ENCODE measurements at places on chromosomes 2 and 18.
A peak's percentile ranks its signal among the peaks of the same experiment; 100 is the strongest.

GRCh38 chr2:25324905-25325592 lies 16.7 kb downstream of the DNMT3A start:
- no peak for DNase-seq

DNA sequence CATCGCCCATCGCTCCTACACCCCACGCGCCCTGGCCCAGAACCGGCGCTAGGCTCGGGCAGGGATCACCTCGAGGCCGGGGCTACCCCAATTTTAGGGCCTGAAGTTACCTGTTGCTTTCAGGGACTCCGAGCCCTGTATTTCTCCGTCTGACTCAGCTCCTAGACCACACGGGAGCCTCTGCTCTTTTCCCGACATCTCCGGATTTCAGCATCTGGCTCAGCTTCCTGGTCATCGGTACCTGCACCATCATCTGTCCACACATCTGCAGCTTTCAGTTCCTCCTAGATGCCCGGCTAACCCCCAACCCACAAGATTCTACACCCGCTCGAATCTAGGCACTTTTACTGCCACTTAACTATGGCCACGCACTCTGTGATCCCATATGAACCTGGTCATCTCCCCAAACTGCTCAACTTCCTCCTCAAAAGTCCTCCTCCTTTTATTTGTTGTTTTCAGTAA lies 12.1 kb upstream of the HMSD start:
- no peak for DNase-seq

GRCh38 chr2:239223310-239224198 lies 177.3 kb downstream of the HDAC4 start:
- no peak for DNase-seq

GRCh38 chr2:40831321-40831873 lies 379.5 kb upstream of the SLC8A1 start:
- no peak for DNase-seq

DNA sequence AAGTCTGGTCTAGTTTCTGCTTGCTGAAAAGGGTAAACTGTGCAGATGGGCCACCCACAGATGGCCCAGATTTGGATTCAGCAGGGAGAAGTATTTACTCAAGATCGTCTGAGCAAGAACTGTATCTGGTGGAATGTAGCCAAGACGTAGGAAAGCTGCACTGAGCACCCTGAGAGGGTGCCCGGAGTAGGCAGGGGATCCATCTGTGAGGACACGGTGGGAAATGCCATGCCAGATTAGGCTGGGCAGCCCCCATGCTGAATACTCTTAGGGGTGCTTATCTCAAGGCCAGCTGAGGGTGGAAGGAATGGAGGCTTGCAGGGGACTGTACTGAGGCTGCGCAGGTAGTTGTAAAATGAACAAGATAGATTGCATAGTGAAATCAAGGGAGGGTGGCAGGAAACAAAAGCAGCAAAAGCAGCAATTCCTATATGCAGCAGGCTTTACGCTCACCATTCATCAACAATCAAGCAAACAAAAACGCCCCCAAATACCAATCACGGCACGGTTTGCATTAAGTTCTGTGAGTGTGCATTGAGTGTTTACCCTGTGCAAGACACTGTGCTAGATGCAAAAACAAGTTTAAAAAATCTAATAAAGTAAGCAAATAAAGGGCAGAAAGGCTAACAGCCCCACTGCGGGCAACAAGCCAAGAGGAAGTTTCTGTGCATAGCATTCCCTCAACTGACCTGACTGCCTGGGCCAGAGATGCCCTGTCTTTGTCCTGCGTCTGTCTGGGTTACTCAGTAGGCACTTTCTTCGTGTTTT lies 32.2 kb upstream of the LPIN2 start:
- no peak for DNase-seq

- DNase-seq = no peak
Observed at GRCh38 chr2:71907503-71907902, 240.2 kb downstream of the CYP26B1 start.

- no peak for DNase-seq
Observed at GRCh38 chr2:33047939-33048338, 101.2 kb downstream of the LTBP1 start.

GRCh38 chr18:54117853-54118773 lies 106.4 kb downstream of the MBD2 start:
- no peak for DNase-seq

GRCh38 chr2:23734416-23734815 lies 192.5 kb downstream of the ATAD2B start:
- no peak for DNase-seq

- DNase-seq = no peak
Observed at GRCh38 chr18:32469691-32470459, 807 bp downstream of the GAREM1 start.

- no peak for DNase-seq
Observed at GRCh38 chr2:171400395-171400794, 33.4 kb downstream of the METTL8 start.

- no peak for DNase-seq
Observed at GRCh38 chr18:12652861-12653401, 5.0 kb downstream of the SPIRE1 start.

DNA sequence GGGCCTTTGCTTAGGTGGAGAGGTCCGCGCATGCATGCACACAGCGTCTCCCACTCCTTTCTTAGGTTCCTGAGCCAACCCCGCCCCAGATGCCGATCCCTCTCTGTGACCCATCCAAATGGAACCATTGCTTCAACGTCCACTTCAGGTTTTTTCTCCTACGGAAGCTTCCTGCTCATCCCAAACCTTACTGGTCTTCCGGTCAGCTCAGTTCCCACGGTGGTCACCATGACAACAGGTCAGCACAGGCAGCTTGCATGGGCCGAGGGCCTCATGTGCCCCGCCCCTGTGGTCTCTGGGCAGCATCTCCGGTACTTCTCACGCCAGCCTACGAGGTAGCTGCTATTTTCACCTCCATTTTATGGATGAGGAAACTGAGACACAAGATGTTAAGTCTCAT lies 163.7 kb downstream of the SOCS6 start:
- DNase-seq = no peak

DNA sequence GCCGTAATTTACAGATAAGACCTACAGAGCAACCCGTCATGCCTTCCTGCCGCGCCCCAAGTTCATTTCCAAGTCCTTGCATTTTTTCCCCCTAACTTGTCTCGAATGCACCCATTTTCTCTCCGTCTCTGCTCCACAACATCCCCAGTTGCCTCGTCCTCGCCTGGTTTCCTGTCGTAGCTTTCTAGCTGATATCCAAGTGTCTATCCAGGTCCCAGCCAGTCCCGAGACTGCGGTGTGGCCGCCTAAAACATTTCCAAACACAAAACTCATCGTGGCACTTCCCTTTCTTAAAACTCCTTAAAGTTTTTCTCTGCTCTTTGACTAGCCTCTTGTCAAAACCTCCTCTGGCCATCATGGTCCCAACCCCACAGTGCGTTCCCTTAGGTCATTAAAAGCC lies 1.2 kb upstream of the BARD1 start:
- no peak for DNase-seq

DNA sequence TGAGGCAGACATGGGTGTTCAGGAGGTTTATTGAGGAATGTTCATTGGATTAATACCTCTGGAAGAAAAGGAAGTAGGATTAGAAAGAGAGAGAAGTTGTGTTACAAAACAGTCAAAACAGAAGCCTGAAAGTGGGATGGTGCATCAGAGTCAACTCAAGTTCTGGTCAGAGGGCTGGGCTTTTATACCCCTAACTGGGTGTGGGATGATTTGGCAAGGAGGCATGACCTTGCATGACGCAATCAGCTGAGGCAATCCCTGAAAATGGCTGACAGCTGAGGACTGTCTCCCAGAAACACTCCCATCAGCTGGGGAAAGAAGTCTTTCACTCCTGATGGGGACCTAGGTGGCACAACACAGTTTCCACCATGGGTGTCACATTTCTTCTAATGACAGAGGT lies 818.2 kb downstream of the SATB2 start:
- no peak for DNase-seq

GRCh38 chr2:179876266-179876665 lies 14.9 kb upstream of the ZNF385B start:
- DNase-seq = no peak

- no peak for DNase-seq
Observed at GRCh38 chr2:106566050-106566449, 78.9 kb downstream of the CD8B2 start.

GRCh38 chr18:31498574-31499524 lies 872 bp downstream of the DSG2 start:
- no peak for DNase-seq

GRCh38 chr18:42230636-42231035 lies 275.6 kb downstream of the PIK3C3 start:
- no peak for DNase-seq

DNA sequence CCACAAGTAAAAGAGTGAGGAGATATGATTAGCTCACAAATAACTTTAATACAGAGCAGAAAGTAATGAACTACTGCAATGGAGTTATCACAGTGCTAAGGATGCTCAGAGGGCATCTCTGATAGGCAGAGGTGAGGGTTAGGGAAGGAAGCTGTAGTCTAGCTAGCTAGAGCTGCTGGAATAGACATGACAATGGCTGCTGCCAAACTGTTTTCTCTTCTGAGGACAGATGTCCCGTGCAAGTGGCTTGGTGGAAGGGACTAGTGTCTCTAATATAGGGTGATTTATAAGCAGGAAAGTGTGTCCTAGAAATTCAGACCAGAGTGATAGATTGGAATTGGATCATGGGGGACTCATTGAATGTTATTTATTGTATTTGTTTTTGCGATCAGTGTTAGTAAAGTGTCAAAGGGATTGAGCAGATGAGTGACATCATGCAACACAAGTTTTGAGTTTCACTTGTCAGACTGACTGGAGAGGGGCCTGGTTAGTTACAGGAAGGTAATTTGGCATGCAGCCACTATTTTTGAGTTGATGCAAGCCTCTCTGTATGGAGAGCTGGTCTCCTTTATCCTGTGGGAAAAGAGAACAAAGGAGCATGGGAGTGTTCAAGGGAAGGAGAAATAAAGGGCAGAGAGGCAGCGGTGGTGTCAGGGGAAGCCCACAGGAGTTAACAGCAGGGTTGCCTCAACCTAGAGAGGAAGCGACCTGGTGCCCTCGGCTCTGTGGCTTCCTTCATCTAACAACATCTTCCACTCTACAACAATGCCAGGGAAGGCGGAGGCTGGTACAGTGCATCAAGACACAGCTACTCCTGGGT lies 1.9 kb downstream of the CTLA4 start:
- peak; percentile 52 for DNase-seq

DNA sequence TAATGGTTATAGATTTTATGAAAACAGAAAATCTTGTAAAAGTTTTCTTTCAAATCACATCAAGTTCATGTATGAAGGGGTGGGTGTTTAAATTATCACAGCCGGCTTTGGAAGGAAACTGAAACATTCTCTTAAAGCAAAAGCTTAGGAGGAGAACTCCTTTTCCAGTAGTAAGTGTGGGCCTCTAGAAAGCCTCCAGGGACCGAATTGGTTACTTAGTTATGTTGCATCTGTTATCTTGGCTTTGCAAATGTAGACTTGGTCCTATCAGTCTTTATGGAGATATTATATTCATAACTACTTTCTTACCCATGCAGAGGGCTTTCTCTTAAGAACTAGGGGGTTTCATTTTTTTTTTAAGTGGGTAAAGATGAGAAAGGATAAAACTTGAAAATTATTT lies 7.4 kb downstream of the NAB1 start:
- no peak for DNase-seq

DNA sequence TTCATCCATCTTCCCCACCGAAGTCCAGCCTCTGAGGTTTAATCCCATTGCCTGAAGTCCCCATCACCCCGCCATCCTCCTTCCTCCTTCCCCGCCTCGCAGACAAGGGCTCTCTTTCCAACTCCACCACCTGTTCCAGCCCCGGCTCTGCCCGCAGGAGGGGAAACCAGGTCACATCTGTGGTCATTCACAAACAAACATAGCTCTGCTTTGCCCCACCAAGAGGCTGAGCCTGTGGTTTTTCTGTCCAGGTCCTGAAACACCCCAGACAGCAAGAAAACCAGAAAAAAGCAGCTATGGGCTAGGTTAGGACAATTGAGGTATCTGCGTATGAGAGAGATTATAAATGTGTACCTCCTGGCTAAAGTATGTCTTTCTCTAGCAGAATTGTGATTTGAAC lies 144.7 kb downstream of the GLI2 start:
- DNase-seq = no peak

DNA sequence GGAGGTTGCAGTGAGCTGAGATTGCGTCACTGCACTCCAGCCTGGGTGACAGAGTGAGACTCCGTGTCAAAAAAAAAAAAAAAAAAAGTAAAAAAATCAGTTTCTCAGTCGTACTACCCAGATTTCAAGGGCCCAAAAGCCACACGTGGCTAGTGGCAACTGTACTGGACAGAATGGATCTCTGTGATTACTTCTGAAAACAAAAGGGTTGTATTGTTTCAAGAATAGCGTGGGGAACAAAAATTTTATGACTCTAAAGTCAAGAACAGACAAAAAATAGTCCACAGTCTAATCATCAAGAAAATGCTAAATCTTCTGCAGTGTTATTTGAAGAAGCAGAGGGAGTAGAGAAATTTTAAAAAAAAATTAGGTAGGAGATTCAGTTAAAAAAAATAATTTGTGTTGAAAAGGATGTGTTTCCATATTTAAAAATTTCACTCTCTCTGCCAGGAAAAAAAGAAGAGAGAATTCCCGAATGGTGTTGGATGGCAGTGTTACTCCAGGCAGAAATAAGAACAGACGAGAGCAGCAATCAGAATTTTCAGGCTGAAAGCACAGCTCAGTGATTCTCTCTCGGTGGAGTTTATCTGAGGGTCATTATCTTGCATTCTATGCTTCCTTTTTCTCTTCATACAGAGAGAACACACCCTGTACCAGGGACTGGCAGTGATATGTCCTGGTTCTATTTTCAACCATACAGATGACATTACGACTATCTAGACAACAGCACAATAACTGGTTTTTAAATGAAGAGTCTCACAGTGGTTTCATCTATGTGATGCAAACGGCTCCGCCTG lies 61.8 kb downstream of the CABYR start:
- no peak for DNase-seq

DNA sequence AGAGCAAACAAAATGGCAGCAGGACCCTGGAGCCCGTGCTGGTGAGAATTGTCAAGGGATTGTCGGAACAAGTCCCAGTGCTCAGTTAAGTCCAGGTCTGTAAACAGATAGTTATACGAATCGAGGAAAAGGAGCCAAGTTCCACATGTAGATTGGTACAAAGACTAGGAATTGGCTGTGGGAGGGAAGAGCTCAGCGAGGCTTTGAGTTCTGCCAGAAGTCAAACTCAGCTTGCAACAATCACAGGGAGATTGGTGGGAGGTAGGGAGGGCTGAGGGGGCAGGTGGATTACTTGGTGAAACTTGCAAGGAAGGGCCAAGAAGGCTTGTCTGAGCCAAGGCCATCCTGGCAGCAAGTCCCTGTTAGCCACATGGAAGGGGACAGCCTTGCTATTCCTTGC lies 217.8 kb upstream of the ARL4C start:
- no peak for DNase-seq

- DNase-seq = no peak
Observed at GRCh38 chr2:18436503-18437005, 123.9 kb downstream of the RDH14 start.

DNA sequence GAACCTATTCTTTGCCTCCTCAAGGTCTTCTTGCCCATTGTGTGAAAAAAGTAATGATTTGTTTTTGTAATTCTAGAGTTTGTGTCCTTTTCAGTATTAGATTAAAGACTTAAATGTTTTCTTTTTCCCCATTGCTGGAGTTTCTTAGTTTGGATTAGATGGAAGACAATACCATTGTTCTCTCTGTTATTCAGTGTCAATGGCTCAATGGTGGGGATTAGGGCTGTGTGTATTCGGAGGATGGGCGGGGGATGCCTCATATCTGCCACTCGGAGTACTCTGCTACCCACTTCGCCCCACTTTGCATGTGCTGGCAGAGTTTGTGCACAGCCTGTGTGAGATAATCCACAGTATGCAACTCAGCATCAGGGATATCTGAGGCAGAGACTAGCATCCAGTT lies 90.1 kb downstream of the KLHL29 start:
- no peak for DNase-seq
